Activated naive CD4-positive, alpha-beta T cell treated with anti-CD3 and anti-CD28 coated beads for 36 hours (primary cell): ENCODE measurements at places on chromosomes 6 and 20.

GRCh38 chr20:47785311-47785853 lies at the start of gene SULF2:
Gene SULF2, minus strand, starts transcription at chr20:47785481. Its CDS starts 28,118 bp downstream, at chr20:47757363.
- DNase-seq: no peak

DNA sequence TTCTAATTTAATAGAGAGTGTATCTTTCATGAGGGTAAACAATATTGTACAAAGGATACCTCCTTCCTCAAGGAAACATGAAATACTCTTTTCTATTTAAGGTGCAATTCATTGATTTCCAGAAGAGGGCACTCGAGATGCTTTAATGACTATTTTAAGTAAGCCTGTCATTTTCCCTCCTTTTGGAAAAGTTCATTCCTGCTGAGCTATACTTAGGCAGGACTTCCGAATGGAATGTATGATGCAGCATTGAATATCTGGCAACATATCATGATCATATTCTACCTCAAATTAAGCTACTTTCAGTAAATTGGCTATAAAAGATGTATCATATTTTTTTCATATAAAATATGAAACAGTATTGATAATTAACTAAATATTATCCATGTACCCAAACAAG lies 5.0 kb downstream of the DST start:
- DNase-seq: no peak

DNA sequence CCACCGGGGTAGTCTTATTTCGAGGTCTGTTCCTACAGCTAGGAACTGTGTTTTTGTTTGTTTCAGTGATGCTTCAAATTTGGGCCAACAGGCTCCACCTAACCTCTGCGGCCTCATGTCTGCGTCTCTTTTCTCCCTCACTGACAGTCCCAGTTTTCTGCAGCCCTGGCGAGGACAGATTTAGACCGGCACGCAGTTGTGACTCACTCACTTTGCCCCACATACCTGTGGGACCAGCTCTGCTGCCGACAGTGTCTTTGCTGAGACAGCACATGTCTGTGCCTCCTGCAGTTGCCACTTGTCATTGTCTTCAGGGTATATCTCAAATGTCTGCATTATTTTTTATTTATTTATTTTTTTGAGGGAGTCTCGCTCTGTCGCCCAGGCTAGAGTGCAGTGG lies 29.2 kb downstream of the OSBPL2 start:
- no peak for DNase-seq

DNA sequence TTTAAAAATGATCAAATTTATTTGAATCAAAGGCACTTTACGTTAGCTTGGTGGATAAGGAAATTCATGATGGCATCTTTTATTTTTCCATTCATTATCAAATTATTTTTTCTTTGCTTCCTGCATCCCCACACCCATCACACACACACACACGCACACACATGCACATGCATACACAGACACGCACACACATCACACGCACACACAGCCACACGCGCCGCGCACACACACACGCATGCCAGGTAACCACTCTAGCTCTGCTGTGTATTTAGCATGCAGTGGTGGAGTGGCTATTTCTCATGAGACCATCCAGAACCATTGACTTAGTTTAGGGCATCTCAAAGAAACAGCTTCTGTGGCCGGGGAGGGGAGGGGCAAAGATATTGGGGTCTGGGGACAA lies 47.0 kb downstream of the GNAS start:
- no peak for DNase-seq

- DNase-seq: no peak
Measured at GRCh38 chr6:150527100-150527499, 72.6 kb upstream of the PLEKHG1 start.

DNA sequence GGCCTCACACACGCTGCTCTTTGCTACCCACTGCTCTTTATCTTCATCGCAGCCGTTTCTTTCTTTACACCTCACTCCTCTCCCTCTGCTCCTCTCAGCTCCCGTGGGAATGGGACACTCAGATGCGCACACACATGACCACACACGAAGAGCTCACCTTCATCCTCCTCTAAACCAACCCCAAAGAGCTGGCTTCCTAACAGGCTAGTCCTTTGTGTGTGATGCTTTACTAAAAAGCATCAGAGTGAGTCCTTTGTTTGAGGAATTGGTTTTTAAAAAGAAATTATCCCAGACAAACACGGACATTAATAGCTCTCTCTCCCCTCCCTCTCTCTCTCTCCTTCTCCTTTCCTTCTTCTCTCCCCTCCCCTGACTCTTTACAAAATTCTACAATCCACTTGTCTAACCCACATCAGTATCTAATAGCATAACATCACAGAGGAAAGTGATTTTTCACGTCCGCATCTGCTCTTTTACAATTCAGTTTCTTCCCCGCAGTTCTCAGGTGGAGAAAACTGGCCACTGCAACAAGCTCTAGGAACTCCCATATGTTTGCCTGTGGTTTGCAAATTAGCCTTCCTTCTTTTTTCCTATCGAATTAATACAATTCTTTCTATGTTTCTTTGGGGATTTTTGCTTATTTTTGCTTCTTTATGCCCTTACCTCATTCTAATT lies 306.8 kb upstream of the CNR1 start:
- DNase-seq: no peak

GRCh38 chr6:165055231-165055630 lies 254.2 kb downstream of the C6orf118 start:
- peak; percentile 5 for DNase-seq

- peak; percentile 66 for DNase-seq
Measured at GRCh38 chr6:37324131-37325033, 29.4 kb upstream of the RNF8 start.

DNA sequence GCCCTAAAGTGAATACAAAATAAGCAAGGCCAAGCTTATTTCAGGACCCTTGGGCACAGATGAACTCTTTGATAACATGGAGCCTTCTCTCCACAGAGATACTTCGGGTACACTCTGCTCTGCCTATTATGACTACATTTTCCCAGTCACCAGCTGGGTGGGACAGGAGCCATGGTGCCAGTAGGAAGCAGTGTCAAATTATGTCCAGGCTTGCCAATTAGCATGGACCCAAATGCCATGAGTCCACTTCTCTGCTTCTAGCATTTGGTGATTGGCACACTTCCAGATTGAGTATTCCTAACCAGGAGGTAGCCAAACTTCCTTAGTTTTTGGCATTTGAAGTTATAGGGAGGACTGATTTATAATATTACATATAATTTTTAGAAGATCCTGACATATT lies 513.8 kb upstream of the HTR1E start:
- no peak for DNase-seq

GRCh38 chr20:62039738-62040137 lies 25.9 kb downstream of the TAF4 start:
- no peak for DNase-seq

DNA sequence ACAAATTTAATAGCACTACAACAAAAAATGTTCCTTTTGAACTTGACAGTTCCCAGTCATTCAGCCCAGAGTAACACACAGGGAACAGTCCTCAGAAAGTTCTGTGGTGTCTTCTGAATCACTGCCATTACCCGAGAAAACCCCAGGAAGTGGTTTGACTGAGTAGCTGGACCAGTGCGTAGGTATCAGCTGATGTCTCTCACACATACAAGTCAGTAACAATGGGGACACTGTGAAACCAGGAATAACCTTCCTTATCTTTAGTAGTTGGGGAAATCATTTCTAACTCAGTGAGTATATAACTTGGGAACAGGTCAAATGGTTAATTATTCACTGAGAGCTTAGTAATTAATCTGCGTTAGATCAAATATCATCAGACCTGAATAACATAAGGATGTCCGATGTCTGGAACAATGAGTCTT lies 73.1 kb downstream of the HIVEP2 start:
- peak; percentile 83 for DNase-seq

DNA sequence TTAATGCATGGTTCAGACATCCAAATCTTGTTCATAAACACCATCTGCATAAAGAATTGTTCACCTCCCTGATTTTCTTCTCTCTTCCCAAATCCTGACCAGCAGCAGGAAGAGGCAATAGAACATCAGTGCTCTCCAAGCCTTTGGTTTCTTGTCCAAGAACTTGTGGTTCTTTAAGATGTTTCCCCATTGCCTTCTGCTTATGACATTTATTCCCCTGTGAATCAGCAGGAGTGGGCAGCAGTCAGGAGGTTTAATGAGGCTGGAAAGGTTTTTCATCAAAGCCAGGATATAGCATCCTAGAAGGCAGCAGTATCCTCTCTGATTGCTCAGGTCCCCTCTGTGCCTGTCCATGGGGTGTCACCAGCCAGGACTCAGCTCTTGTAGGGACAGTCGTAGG lies 5.3 kb downstream of the HDDC2 start:
- DNase-seq: no peak

DNA sequence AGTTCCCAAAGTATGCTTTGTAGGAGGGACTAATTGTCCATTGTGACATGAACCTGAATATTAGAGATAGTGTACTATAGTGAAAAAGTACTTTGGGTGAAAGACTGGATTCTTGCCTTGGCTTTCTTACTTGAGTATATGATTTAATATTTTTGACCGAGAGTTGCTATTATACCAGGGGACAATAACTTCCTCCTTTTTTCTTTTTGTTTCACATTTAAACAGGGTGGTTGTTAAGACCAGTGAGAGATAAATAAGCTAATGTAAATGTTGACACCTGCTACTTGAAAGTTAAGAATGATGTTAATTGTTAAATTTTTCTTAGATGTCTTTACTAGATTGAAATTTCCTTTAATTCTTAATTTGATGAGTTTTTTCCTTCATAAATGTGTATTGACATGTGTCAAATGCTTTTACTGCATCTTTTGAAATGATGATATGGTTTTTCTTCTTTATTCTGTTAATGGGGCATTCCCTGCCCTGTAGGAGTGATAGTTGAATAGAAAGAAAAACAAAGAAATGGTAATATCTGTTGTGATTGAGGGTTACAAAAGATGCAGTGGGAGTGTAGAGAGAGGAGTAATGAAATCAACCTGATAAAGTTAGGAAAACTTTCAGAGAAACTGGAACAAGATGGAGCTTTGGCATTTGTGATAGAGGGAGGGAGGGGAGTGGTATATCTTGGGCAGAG lies 48.4 kb downstream of the ZFAND3 start:
- no peak for DNase-seq

DNA sequence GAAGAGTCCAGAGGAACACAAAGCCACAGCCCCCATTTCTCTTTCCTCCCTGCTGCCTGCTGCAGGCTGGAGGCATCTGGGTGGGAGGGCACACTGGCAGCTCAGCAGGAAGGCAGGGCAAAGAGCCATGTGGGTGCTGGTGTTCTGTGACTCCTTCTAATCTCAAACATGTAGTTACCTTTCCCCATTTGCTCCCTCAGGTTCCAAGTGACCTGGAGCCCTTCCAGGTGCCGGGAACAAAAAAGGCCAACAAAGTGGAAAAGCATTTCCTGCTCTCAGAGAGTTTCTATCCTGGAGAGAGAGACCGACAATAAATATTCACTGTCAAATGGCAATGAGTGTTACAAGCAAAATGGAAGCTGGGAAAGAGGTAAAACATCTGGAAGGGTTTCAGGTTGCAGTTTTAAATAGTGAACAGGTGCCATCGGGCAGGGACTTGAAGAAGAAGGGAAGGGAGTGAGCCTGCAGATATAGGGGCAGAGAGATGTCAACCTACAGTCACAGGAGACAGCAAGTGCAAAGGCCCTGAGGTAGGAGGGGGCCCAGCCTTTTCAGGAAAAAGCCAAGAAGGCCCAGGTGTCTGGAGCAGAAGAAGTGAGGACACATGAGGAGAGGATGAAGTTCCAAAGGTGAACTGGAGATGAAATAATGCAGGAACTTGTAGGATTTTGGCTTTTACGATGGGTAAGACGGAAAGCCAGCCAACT lies 43.6 kb upstream of the IYD start:
- DNase-seq: no peak

DNA sequence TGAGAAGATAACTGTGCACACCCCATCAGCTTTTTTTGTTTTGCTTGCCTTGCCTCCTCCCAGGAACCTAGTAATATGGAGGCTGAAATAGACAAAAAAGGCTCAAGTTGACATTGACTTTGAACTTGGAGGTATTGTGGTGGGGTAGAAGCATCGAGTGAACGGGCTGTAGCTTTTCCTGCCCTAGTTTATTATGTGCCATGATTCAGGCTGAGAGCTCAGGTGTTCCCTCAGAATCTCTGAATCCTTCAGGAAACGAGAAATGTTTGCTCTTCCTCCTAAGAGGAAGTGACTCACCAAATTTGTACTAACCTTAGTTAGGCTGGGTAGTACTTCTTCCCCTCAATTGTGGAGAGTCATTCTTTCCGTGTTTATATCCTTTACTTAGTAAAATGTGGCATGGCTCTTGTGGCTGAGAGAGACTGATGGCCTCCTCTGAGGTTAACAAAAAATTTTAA lies 98.8 kb downstream of the SASH1 start:
- DNase-seq: peak; percentile 7

GRCh38 chr6:15158821-15159619 lies 86.8 kb upstream of the JARID2 start:
- no peak for DNase-seq

DNA sequence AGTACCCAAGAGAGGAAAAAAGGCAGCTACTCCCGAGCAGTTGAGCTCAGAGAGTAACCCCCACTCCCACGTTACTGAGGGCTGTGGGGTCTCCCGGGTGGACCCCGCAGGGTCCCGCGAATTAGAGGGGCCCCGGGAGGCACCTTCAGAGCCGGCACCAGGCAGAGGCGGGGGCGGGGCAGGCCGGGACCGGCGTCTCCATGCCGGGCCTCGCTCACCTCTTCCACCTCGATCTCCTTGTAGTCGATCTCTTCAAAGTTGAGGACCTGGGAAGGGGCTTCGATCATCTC lies 381 bp downstream of the MAP3K7 start:
- no peak for DNase-seq

GRCh38 chr6:75012018-75012417 lies 193.8 kb downstream of the COL12A1 start:
- no peak for DNase-seq

- DNase-seq: no peak
Measured at GRCh38 chr6:148021165-148021564, 321.5 kb upstream of the SASH1 start.

DNA sequence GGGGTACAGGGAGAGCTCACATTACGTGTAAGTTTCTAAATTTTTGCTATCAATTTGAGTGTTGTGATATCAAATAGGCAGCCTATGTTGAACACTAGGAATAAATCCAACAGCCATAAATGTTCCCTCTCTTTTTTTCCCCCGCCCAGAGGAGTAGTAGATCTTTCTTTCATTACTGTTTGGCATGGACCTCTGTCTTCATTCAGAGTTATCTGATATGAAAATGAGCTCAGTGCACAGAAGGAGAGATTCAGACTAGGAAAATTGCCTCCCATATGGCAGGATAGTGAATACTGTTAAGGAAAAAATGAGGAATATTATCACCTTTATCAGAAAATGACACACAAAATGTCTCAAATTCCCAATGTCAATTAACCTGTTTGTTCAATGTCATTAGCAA lies 110.0 kb upstream of the EYS start:
- DNase-seq: no peak

GRCh38 chr20:46111028-46111835 lies 6.9 kb upstream of the CD40 start:
- DNase-seq: peak; percentile 35

GRCh38 chr6:159959165-159959975 lies 9.5 kb upstream of the IGF2R start:
- no peak for DNase-seq
